OCI-LY7 (cell line): ENCODE measurements at places on chromosomes 7 and 10.

DNA sequence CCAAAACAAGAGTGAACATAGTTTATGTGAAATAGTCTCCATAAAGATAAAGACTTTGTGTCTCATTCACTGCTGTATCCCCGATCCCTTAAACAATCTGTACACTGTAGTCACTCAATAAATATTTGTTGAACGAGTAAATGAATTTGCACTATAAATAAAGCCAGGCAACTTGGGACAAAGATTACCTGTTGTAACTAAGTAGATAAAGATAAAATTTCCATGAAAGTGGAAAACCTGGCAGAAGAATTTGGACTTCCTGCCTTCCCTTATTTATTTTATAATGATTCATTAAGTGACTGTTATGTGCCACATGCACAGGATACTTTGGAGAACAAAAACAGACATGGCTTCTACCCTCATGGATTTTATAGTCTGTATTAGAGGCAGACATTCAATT, 277.7 kb upstream of the KAT6B start:
- DNase-seq: no peak

DNA sequence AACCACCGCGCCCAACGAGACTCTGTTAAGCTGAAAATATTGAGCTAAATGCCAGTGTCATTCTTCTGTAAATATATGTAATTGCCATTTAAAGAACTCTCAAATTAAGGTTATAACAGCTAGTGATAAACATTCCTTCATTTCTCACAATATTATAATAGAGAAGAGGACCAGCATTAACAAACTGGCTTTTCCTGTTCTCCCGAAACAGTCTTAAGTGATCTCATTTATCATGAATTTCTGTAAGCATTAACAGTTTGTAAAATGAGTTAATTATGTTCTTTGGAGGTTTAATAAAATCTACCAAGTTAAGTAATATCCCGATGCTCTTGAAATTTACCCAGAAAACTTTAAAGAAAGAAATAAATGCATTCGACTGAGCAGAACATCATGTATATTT, 352.8 kb downstream of the KCNMA1 start:
- no peak for DNase-seq

GRCh38 chr10:103802637-103803353, 52.6 kb downstream of the SH3PXD2A start:
- DNase-seq: no peak

DNA sequence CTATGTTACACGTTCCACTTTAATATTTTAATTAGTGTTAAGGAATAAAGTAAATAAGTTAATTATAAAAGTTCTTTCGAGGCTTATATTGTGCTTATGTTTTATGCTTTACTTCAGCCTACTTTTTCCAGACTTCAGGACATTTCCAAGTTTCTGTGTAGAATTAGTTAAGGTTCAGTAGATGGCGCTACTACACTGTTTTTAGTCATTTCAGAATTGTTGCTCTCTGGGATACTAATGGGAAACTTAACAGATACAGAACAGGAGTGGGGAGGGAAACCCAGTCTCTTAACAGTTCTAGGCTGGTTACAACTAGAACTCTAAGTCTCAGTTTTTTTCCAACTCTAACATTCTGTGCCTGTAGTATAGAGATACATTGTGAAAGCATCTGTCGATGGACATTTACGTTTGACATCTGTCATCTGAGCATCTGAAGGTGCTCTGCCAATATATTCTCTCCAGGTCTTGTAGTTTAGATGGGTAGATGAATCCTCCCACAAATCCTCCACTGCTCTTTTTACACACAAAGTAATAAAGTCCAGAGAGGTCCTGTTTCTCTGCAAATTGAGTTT, 56.8 kb upstream of the FAM171A1 start:
- peak; percentile 14 for DNase-seq

- DNase-seq: no peak
Measured at GRCh38 chr7:16615228-16615627, 30.3 kb downstream of the ANKMY2 start.

DNA sequence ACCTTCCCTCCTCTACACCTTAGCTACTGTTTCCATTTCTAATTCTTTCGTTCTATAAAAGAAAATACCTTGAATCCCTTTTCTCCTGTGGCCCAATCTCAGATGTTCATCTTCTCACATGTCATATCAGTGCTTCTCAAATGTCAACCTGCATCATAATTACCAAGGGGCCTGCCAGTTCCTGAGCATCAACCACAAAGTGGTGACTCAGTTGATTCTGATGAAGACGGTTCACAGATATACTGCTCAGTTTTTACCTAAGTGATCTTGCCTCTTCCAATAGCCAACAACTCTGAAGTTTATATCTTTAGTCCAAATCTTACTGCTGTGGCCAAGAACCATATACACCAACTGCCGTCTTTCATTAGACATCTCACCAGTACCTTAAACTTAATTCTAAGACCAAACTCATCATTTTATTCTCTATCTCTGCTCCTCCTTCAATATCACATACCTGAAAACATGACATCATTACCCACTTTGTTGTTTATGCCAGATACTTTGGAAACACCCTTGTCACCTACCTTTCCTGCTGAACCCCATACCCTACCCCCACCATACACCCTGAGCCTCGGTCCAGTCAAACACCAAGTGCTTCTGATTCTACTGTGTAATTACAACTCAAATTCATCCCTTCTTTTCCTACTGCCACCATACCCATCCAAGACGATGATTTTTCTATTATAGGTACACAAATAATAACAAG, 115.5 kb downstream of the LMBR1 start:
- DNase-seq: no peak

DNA sequence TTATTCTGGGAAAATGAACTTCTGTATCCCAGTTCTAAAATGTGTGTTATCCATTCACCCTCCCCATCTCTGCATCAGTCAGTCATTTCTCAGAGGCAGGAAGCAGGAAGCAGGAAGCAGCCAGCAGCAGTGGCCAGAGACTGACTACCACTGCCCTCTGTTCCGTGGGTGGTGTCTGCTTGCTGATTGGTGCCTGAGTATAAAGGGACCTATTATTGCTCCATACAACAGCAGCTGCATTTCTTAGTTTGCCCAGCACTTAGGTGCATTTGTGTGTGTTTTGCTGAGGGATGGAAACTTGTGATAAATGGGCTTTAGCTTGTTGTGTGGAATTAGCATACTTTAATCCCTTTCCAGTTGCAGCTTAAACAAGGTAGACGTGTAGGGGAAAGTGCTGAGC, 582.2 kb downstream of the SORCS1 start:
- DNase-seq: no peak

DNA sequence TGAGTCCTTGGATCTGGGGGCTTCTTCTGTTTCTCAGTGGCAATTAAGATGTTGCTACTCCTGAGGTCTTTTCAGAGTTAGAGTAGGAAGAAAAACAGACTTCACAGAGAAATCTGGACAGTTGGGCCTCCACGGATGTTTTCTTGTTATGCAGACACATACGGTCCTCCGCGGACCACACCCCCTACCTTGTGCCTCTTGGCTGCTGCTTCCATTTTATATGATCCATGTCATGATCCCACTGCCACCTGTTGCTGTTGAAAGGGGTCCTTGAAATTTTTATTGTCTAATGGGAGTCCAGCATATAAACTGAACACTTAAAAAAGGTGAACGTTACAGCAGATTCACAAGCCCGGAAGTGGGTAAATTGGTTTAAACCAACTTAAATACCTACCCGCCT, 8.3 kb downstream of the CELF2 start:
- DNase-seq: no peak

GRCh38 chr10:116171505-116171904, 101.5 kb downstream of the GFRA1 start:
- no peak for DNase-seq

DNA sequence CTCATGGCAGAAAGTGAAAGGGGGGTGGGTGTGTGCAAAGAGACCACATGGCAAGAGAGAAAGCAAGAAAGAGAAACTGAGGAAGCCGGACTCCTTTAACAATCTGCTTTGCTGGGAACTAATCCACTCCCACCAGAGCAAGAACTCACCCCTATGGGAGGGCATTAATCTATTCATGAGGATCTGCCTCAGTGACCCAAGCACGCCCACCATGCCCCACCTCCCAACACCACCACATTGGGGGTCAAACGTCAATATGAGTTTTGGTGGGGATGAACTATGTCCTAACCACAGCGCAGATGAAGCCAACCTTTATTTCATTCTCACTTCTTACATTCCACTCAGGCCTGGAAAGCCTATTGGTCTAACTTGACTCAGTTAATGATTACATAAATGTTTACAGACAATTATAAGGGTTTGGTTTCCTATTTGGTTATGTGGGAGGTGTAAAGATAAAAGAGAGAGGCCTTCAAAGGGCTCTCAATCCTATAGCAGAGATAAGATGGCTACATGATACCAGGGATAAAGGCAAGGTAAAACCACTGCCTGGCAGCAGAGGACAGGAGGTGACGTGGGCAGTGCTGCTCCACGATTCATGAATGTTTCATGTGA, 601.8 kb downstream of the PARD3 start:
- no peak for DNase-seq

DNA sequence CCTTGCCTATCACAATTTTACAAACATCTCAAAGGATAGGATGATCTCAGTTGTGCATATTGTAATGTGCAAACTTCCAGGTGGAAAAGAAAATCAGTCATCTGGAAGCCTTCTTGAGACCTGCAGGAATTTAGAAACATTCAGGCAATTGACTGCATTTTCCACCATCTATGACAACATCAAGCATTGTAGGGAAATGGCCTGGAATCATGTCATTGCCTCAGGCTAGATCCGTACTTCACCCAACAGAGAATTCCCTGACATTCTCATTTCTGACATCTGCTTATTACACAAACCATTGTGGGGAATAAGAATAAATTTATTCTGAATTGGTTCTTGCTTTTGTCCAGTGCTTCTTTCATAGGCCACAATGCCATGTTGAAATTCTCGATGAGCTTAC, 124.9 kb upstream of the NPVF start:
- DNase-seq: no peak

GRCh38 chr10:33612551-33612950, 278.1 kb upstream of the NRP1 start:
- no peak for DNase-seq

- DNase-seq: no peak
Measured at GRCh38 chr10:111114758-111115500, 38.1 kb downstream of the ADRA2A start.

GRCh38 chr10:78923647-78924318, 145.0 kb upstream of the ZMIZ1 start:
- DNase-seq: no peak

- DNase-seq: no peak
Measured at GRCh38 chr10:73589563-73590126, 1.5 kb downstream of the USP54 start.

DNA sequence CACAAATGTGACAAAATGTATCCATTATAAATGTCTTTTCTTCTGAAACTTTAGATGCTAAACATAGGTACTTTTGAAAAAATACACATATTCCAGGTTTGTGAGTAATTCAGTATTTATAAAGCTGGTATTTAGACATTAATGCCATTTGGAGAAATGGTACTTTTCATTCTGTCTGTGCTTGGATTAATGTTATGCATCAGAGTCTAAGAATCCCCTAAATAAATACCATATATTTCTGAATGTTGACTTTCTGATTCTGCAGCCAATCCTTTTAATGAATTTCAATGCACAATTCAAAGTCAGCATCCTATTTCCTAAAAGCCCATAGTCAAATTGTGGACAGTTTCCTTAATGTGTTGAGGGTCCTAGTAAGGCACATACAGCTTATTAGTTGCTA, 145.0 kb downstream of the DKK1 start:
- no peak for DNase-seq

DNA sequence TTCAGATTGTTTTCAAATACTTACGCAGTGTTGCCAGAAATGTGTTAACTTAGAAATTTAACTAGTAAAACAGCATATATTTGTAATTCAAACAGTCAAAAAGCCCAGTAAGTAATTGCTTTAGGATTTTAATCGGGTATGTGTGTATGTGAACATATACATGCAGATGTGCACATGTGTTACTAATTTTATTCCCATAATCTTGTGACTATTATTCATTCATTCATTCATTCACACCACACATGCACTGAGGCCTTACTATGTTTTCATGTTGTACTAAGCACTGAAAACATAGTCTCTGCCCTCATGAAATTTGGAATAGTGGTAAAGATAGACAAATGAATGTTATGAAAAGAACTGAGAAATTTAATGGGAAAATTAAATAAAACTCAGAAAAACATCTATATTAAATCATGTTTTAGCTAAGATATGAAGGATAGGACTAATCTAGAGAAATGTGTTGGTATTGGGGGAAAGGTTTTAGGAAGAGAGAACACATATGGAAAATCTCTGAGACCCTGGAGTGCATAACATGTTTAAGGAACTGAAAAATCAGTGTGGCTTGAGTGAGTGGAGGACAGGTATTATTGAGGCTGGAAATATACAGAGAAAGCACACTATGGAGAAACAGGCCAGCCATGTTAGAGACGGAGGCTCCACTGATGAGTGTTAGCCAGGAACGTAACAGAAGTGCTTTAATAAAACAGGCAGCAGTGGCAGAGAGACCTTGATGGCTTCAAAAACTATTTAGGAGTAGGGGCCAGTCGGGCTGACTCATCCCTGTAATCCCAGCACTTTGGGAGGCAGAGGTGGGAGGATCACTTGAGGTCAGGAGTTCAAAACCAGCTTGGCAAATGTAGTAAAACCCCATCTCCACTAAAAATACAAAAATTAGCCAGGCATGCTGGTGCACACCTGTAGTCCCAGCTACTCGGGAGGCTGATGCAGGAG, 80.3 kb downstream of the HDAC9 start:
- DNase-seq: no peak

- DNase-seq: no peak
Measured at GRCh38 chr10:24310104-24310503, 101.2 kb downstream of the KIAA1217 start.

DNA sequence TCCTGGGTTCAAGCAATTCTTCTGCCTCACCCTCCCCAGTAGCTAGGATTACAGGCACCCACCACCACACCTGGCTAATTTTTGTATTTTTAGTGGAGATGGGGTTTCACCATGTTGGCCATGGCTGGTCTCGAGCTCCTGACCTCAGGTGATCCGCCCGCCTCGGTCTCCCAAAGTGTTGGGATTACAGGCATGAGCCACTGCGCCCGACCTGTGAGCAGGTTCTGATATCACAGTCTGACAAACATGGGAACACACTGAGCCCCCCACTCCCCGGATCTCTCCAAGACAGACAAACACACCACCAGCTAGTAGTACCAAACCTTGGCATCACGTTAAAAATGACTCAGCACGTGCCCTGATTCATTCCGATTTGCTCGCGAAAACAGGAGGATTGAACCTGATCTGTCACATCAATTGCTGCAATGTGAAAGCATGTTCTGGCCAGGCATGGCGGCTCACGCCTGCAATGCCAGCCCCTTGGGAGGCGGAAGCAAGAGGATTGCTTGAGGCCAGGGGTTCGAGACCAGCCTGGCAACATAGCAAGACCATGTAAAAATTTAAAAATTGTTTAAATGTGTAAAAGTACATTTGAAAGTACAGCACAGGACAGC, 106.5 kb downstream of the SMURF1 start:
- no peak for DNase-seq

GRCh38 chr10:86218160-86218559, 148.4 kb downstream of the GRID1 start:
- DNase-seq: no peak
